Stimulated activated CD4-positive, alpha-beta T cell treated with anti-CD3 and anti-CD28 coated beads, Interleukin-15, amount 100 ng/mL, for 24 hours (primary cell): ENCODE measurements at places on chromosomes 2 and 18.

DNA sequence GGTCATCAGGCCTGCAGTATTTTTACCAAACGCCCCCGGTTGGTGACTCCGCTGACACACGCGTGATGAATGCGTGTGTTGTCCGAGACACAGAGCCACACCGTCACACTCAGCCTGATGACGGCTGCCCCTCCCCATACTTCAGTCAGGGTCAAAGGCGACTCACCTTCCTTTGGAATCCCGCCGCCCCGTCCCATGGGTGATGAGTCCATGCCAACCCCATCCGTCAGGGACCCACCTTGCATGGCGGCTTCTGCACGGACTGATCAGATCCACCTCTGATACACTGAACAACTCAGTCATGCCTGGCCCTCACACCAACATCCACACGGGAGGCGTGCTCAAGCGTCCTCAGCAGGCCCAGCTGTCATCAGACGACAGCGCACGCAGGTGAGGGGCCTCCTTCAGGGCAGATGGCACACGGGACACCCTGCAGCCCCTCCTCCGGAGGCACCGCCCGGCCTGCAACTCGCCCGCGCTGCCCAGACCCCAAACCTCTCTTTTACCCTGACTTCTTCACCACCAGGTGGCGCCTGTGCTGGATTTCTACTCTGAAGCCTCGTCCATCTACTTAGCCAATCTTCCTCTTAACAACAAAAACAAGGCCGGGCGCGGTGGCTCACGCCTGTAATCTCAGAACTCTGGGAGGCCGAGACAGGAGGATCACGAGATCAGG, 89.2 kb downstream of the ZNF516 start:
- DNase-seq = no peak

DNA sequence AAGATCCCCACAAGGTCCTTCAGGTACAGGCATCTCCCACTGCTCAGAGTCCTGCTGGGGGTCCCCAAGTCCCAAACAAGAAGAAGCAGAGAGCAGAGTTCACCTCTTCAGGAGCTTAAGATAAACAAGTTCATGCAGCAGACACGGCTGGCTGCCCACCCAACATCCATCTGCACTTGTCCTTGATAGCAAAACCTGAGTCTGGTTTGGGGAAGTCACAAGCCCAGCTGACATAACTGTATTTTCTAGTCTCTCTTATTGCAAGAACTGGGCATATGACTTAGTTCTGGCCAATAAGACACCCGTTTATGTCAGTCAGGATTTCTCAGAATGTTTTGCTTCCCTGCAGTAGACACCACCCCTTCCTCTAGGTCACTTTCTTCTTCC, 31.8 kb downstream of the AFF3 start:
- DNase-seq = no peak

DNA sequence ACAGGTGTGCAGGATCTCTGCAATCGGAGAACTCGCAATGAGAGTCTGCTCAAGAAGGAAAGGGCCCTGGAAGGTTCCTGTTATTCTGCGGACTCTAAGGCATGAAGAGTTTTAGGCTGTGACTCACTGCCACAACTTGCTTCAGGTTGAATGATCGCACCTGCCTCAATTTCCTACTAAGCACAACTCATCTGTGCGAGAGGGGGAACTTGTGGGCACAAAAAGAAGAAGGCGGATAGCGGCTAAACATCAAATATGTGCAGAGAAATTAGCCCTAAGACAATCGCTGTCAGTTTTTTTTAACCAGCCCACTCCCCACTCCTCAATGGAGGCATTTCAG, 14.0 kb upstream of the CREG2 start:
- DNase-seq = no peak

DNA sequence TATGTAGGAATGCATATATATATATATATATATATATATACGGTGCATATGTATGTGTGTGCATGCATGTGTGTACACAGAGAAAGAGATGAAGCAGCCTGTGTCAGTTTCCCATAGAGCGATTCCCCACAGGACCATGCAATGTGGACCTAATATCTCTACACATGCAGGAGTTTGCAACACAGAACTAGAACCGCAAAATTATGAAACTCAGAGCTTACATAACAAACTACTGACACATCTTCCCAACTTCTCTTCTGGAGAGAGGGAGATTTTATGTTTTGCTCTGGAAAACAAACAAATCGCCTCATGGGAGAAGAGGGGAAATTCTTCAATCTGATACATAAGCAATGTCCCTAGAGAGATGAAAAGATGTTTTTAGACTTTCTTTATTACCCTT, 377.2 kb downstream of the LRATD1 start:
- DNase-seq = no peak

GRCh38 chr2:15365411-15365810, 195.7 kb downstream of the NBAS start:
- no peak for DNase-seq

- no peak for DNase-seq
These were observed 5.5 kb downstream of the GALNT14 start for GRCh38 chr2:31132786-31133185.

DNA sequence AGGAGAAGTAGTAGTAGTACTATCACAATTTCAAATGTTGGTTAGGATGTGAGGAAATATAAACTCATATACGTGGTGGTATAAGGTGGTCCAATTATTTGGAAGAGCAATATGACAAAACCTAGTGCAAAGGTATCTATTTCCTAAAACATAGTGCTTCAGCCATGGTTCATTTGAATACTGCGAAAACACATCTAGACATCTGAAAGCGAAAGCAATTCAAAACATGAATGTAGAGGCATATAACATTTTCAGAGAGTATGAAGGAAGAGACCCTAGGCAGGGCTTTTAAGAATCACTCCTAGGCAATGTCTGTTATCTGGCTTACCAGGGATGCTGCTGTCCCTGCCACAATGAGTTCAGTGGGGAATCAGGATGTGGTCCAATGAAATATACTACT, 1085.8 kb downstream of the TDRD15 start:
- no peak for DNase-seq

GRCh38 chr2:197888321-197888720, 83.9 kb downstream of the PLCL1 start:
- DNase-seq = no peak

DNA sequence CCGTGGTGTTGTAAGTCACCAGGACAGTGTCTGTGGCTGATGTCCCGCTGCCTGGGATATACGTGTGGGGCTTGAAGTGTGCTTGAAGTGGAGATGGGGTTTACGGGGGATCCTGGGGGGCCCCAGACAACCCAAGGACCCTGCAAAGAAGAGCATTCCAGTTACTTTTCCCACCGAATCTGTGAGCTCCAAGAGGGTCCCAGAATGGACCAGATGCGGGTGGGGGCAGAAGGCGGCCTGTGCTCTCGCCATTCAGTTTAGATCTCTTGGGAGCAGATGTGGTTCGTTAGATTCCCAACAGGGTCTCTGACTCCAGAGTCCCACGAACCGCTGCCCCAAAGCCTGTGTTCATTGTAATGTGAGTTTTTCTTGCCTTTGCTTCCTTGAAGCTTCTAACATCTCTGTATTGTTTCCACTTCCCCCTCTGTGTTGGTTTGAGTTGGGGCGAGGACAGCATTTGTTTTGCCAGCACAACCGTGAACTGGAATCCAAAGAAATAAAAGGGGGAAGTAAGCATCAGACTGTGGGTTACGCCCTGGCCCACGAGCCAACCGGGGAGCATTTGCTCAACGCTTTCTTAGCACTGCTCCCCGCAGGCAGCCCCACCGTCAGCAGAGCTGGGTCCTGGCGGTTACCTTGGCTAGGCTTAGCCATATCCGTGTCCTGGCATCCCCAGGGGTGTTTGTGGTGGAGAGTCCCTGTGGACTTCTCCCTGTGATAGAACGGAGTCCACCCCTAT, 92.1 kb downstream of the SH3BP4 start:
- DNase-seq = no peak

DNA sequence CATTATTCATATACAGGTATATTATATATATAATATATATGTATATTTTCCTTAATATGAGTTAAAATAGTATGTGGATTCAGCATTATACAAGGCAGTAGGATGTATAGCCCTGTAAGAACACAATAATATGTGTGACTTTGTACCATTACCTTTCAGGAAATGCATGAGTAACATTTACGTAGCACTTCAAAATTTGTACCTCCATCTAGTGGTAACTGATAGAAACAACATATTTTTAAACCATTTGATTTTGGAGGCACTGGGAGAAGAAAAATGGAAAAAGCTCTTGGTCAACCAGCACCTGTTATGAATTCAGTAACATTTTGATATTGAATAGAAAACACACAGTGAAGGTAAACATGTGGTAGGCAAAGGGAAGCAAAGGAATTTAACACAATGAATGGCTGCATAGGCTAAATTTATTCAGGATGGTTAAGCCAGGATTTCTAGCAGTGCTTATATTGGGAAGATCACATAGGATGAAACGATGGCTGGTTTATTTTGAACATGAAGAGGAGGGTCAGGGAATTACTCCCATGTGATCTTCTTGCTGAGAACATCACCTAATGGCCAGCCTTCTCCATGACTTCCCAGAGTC, 565.5 kb downstream of the CCDC85A start:
- DNase-seq = no peak

DNA sequence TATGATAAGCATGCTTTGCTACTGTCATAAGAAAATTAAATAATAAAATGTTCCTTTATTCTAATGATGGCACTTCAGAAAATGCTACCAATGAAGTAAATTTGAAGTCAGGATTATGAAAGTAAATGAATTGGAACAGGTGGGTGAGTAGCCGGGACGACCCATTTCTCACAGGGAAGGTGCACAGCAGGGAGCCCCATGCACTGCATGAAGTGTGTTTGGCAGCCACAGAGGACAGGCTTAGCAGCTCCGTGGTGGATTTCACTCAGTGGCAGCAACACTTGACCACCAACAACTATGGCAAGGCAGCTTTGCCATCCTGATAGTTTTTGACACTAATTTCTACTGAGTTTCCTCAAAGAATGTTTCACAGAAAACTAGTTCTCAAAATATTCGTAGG, 146.3 kb downstream of the ATL2 start:
- no peak for DNase-seq

DNA sequence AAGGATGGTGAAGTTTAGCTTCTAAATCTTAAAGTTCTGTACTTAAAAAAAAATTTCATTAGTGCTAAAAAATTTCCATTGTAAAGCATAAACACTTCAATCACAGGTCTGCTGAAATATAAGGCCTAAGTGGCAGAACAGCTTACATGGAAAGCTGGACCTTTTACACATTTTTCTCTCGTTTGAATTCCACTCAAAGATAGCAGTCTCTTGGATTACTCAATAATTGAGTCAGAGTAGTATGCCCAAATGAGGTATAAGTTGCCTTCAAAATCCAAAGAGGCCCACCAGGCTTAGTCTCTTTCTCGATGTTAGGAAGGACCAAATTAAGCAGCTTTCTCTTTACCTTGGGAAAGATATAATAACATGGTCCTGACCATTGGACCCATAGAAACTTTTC, 220.4 kb upstream of the CWC22 start:
- DNase-seq = no peak

DNA sequence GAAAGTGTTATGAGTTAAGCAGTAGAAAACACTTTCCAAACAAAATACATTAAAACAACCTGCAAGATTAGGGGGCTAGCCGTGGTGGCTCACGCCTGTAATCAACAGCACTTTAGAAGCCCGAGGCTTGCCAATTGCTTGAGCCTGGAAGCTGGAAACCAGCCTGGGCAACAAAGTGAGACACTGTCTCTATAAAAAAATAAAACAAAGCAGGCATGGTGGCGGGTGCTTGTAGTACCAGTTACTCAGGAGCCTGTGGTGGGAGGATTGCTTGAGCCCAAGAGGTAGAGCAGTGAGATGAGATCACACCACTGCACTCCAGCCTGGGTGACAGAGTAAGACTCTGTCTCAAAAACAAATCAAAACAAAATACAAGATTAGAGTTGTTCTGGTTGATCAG, 208.3 kb downstream of the ERBB4 start:
- DNase-seq = no peak

DNA sequence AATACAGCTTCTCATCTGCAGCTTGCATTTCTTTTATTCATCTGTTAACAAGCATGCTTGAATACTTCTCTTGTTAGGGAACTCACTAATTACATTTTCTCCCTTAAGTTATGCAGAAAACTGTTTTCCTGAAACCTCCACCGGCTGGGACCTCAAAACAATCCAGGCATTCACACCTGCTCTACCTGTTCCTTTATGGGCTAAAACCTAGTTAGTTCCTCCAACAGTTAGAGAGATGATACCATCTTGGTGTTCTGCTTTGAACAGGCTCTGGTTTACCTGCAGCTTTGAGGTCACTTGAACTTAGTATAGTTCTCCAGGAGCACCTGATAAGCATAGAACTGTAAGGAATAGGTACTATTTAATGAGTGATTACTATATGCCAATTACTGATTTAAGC, 6.1 kb downstream of the PLEK start:
- DNase-seq = no peak

- DNase-seq = no peak
These were observed 41.6 kb downstream of the TDRD15 start for GRCh38 chr2:21165350-21165749.
